ENCODE measurements at places on chromosomes 4 and X.

DNA sequence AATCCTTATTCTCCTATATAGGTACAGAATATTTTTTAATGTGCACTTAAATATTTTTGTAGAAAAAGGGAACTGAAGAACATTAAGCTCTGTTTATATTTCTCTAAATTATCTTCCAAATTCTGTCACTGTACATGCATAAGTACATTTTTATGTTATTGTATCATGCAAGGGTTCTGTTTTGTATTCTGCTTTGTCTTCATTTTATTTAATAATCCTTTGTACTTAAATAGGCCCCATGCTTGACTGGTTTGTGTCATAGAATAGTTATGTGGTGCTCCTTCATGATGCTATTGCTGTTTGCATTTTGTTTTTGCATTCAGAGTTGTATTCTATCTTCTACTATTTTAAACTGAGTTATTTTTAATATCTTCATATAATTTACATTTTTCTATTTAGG is 111.9 kb upstream of the EDNRA start:
- DNase-seq, result no peak

- DNase-seq, result no peak
These were observed 96.1 kb downstream of the ARHGAP24 start for GRCh38 chr4:85571008-85571407.

GRCh38 chrX:39324233-39324930 is 523.1 kb downstream of the MID1IP1 start:
- no peak for DNase-seq

- DNase-seq, result no peak
These were observed 157.8 kb downstream of the RELL1 start for GRCh38 chr4:37528166-37528885.

DNA sequence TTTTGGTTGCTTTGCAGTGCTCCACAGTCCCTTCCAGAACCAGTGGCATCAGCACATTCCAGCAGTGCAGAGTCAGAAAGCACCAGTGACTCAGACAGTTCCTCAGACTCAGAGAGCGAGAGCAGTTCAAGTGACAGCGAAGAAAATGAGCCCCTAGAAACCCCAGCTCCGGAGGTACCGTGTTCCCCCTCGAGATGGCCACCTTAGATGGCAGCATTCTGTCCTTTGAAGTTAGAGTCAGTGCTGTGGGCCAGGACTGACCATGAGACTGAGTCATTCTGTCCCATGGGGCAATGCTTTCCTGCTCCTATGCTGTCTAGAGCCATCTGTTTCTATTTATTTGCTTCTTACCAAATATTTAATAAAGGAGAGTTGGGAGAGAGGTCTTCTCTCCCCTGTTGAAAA is 112.3 kb downstream of the KLHL8 start:
- DNase-seq, result no peak

DNA sequence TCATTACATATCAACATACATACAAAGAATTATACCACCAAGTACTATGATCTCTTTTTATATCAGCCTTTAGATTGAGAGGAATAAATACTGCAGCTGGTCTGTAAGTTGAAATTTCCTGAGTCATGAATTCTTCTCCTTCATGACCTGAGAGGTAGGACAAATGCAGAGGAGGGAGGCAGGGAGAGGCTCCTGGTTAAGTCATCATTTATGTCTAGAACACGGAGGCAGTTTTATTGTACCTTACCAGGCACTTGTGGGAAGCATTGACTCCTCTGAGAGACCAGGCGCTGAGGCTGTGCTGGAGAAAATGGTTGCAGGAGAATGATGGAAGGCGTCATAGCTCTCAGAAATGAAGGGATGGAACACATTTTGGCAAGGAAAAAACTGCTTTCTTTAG is 12.5 kb upstream of the CASK start:
- DNase-seq, result no peak

- DNase-seq, result no peak
These were observed 14.6 kb downstream of the GRXCR1 start for GRCh38 chr4:42906891-42907759.

DNA sequence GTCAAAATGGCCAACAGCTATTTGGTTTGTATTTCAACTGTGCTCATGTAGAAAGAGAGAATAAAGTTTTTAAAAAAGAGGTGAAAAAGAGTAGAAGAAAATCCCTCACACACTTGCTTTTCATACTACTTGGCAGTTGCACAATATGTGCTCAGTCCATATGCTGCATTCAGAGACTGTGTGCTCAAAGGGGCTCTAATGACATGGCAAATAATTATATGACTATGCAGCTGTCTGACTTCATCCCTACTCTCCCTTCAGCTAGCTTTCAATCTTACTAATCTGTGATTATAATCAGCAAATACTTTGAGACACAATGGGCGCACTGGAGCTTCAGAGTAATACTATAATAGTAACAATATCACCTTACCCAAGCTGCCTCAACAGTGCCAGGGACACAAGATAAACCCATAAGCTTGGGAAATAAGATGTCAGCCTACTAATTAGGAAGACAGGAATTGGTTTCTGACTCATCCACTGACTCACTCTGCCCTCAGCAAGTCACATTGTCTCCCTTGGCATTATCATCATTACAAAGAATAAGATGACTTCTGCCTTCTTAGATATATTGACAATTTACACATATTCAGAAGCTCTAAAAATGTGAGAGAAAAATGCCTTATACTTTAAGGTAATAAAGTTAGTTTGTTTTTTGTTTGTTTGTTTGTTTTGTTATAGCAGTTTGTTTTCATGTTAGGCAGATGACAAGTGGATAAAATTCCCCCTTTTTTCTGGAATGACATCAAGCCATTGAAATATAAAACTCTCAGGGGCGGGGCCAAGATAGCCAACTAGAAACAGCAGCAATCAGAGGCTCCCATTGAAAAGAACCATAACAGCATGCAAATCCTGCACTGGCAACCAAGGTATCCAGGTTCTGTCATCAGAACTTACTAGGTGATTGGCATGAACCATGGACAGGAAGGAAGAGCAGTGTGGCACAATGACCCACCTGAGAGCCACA is 311.6 kb downstream of the FAM133A start:
- no peak for DNase-seq

DNA sequence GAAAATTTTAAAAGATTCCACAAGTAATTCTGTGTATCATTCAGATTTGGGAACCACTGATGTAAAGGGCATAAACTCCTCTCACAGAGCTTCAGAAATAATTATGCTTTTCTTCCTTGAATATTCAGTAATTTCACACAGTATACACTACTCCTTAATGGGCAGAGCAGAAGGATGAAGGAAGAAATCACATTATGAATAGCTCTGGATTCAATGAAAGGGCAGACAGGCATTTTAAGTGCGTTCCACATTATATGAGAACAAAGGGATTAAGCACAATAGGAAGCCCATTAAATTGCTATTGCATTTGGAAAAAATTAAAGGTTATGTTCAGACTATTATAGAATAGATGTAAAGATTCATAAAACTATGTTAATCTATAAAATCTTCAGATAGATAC is 142.6 kb downstream of the PDHA2 start:
- no peak for DNase-seq

DNA sequence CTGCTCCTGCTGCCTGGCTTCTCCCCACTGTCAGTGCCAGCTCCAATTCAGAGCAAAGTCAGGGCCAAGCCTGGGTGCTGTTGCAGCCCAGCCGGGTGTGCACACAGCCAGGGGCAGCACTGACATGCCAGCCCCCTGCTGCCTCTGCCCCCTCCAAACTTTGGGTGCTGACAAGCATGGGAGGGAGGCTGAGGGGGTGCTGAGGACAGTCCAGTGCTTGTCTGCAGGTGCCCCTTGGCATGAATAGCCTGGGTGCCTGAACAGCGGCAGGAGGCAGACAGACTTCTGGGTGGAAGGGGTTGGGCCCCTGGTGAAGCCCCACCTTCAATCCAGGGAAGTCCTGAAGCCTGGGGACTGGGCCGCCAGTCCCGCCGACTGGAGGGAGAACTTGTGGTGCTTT is 31.2 kb upstream of the PAGE1 start:
- DNase-seq, result no peak

DNA sequence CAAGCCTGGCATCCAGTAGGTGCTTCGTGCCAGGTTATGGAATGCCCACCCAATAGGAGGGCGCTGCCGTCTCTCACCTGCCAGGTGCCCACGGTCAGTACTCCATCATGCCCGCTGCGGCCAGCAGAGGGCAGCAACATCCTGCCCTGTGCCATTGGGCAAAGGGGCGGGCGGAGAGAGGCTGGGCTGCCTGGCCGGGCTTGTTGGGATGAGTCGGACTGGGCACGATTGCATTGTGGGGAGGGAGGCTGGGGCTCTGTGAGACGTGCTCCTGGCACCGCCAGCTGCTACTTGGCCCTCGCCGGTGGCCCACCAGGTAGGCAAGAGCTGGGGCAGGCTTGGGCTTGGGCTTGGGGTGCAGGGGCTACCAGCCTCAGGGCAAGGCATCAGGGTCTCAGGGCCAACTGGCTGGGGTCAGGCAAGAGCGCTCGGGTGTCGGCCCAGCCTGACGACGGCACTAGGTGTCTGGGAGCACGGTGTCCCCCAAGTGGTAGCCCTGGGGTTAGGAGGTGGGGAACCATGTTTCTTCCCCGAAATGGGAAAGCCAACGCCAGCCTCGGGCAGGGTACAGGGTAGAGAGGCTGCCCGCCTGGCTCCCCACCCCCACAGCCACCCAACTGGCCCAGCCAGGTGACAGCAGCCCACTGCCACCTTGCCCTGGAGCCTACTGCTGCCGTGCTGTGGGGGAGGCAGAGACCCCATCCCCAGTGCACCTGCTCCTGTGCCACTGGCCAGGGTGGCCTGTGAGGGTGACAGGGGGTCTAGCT is at the start of gene PLXNB3:
Gene PLXNB3, plus strand, starts transcription at position 261 of the 767 bp plus-strand sequence. CDS start 1,287 bp downstream, outside the sequence.
- DNase-seq, result peak; percentile 67

DNA sequence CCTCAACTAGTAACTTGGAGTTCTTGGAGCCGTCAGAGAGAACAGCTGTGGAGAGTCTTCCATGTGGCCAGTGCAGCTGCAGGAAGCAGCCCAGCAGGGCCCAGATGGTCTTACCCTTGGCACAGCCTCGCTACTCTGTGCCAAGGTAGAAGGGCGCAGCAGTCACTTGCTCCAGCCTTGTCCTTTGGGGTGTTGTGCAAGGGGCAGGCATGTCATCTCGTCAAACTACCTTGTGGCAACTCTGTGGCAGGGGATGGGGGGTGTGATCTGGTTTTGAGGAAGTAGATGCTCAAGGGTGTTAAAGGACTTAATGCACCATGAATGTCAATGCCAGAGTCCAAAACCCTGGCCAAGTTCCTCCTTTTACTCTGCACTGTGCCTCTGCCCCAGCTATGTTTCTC is 34.2 kb upstream of the TBC1D14 start:
- no peak for DNase-seq

DNA sequence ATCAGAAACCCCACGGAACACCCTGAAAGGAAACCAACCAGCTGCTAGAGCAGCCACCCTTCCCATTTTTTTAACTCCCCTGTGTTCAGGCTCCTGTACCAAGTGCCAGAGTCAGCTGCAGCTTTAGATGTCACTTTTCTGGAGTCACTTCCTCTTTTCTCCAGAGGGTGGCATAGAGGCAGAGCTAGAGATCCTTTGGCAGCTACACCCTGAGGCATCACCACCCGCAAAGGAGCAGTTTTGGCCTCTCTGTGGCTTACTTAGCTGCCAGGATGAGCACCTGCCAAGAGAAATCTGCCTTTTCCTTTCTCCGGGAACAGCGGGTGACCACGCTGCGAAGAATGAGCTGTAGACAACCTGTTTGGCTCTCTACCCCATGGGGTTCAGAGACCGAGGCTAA is 58.0 kb upstream of the CHRDL1 start:
- peak; percentile 51 for DNase-seq

DNA sequence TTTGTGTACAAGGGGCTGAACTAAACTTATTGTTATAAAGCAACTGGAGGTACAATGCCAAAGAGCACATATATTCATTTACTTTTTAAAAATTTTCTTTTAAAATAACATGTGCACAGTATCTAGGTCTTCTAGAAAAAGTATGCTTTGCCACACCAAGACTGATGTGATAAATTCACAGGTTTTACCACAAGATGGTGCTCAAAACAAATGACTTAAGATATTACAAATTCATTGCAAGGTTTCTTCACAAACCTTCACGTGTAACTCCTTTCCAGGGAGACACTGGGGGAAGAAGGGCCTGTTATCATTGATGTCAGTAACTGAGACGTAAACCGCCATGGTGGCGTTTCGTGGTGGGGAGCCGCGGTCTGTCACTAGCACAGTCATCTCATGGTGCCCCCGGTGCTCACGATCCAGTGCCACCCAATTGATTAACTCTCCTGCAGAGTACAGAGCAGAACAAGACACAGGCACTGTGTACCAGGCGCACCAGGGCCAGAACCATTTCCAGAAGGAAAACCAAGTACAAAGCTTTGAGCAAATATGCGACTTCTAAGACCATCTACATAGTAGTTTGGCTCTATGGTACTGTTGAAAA is 162.2 kb downstream of the DCHS2 start:
- DNase-seq, result no peak

DNA sequence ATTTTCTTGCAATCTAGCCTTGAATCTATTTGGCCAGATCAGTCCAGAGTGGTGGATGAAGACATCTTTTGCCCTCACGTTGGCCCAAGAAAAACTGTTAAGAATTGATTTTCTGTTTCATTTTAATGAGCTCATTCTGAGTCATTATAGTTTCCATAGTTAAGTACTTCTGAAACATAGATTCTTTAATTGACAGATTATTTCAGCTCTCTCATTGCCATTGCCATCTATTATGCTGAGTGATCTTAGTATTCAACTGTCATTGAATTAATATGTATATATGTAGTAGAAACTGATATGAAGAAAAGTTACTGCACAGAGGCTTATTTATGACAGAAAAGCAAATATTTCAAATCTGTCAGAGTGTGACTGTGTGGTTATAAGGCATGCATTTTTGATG is 45.5 kb upstream of the PPP1R2C start:
- no peak for DNase-seq

GRCh38 chr4:26484032-26484515 is 6.2 kb downstream of the CCKAR start:
- no peak for DNase-seq

DNA sequence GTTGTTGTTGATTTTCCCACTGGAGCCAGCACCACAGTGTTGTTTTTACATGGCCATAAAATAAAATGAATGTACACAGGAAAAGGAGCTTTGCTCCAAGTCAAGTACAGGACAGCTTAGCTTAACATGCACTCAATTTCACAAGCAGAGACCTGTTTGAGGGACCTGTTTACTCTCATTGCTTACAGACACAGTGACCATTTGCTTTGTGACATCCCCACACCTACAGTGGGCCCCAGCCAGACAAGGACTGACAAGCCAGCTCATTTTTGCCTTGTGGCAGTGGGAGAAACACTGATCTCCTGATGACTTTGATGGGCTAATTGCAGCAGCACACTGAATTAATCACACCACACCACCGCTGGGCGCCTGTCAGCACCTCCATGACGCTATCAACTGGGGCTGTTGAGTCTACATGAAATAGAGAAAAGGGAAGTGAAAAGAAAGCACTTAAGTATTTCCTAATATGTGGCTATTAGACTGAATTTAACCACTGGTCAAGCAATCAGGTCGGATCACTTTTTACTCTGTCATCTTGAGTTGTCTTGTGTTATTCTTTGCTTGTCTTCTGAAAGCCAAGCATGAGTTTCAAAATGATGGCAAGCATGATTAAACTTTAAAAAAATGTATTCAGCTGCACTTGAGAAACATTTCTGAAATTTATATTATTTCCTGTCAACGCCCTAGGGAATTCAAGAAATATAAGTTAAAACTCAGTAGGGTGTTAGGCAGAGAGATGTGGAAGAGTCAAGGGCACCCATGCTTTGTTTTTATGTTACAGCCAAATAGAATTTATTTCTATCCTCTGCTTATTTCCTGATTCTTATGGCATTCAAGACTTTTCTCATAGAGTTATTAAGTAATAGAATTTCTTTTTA is 557.7 kb downstream of the RAB28 start:
- peak; percentile 16 for DNase-seq

- no peak for DNase-seq
These were observed 94.3 kb downstream of the AREG start for GRCh38 chr4:74539044-74539790.
